ENCODE measurements at places on chromosomes 12 and 14. TPM values are rescaled to one million over a fixed set of nuclear protein-coding genes. Genes with fewer than 3 reads are reported as not detected.

IRF2BPL gene
- 26.9 TPM for polyA plus RNA-seq

CLEC4D gene
- polyA plus RNA-seq, result not detected

FOXA1 gene
- polyA plus RNA-seq, result 0.27 TPM

- DNase-seq, result no peak
Observed at GRCh38 chr14:100384819-100385813, 62.0 kb downstream of the SLC25A47 start.

- DNase-seq, result no peak
Observed at GRCh38 chr12:30925607-30926242, 823 bp upstream of the TSPAN11 start.

GRCh38 chr14:58805057-58805456, 167.3 kb downstream of the DACT1 start:
- DNase-seq, result no peak

DNA sequence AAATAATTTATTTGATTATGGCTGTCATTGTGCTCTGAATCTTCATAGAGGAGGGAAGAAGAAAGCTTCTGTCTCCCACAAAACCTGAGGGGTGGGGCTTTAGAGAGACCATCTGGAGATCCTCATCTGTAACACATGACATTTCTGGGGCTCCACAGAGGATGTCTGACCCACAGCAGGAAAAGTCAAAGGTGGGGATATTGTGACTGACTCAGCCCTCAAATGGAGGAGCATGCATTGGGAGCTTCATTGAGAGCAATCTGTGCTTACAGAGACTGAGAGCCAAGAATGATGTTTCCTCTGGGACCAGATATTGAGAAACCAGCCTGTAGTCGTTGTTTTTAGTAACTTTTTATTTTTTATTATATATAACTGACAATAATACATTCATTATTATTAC, 158.7 kb downstream of the SYT1 start:
- no peak for DNase-seq

GRCh38 chr12:81644503-81644902, 114.6 kb downstream of the PPFIA2 start:
- peak; percentile 21 for DNase-seq

GRCh38 chr14:87443787-87444186, 549.2 kb downstream of the GALC start:
- DNase-seq, result no peak

DNA sequence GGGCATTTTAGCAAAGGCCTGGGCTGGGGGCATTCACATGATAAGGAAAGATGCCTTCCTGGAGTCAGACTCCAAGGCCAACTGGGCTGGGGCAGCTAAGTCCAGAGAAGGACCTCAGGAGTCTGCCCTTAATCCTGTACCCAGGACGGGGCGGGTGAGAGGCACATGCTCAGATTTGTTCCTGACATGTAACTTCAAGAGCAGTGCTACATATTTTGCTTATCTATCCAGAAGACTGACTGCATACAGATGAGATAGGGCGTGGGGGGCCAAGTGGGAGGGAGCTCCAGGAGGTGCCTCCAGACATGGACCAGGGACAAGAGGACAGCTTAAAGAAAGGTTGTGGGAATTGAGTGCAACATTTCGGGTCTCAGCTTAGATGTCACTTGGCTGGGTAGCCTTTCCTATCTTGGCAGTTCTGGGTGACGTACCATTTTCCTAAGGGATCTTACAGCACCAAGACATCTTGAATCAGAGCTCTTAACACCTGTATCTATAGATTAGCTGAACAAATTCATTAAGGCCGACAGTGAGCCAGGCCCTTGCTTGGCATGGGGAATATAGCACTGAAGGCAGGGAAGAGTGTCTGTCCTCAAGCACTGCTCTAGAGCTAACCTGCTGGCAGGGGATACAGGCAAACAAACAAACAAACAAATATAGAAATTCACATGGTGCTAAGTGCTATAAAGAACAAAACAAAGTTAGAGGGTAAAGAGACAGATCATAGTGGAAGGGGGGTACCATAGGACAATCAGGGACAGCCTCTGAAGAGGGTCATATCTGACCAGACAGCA, 61.2 kb downstream of the PTPN21 start:
- DNase-seq, result no peak

- no peak for DNase-seq
Observed at GRCh38 chr12:3747543-3747942, 5.4 kb downstream of the CRACR2A start.

GRCh38 chr12:56084958-56085543, 5.1 kb downstream of the ERBB3 start:
- DNase-seq, result no peak

- DNase-seq, result no peak
Observed at GRCh38 chr12:6044082-6044481, 80.4 kb downstream of the VWF start.

DNA sequence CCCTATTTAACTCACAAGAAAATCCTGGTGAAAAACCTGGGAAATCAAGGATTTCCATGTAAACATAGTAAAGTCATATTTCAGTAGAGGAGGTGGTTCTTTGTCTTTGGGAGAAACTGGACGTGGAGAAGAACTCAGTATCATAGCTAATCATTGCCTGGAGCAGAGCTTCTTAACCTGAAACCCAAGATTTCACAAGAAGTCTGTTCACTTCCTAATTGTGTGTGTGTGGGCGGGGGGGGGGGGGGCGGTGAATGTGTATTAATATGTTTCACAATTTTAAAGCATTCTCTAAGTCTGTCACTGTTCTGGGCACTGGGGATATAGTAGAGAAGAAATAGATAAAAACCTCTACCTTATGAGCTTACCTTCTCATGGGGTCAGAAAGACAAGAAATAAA, 96.7 kb upstream of the PPP4R3A start:
- DNase-seq, result no peak

DNA sequence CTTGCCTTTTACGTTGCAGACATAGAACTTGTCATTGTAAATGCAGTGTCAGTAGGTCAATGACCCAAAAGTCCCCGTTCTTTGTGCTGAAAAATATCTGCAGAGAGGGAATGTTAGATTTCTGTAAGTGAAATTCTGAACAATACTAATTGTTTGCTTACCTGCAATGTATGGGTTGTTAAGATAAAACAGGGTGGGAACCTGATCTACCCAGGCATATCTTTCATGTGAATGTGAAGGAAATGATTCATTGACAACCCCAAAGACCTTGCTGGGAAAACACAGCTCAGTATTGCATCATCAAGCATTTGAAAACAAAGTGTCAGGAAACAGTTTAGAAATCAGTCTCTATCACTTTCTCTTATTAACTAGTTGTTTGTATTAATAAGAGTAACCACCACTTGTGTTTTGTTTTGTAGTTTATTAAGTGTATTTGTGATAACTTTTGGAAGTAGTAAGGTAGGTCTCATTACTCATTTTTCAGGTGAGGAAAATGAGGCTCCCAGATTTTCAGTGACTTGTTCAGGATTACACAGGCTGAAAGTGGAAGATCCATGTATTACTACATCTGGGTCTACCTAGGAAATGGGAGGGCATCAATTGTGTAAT, 57.9 kb upstream of the SLC38A2 start:
- DNase-seq, result no peak

Data from hindlimb muscle (tissue), 1 donor.